ENCODE measurements at places on chromosomes 16 and 17. TPM values are rescaled to one million over a fixed set of nuclear protein-coding genes. Genes with fewer than 3 reads are reported as not detected.

GRCh38 chr16:67268136-67268579 is 11.2 kb upstream of the PLEKHG4 start:
- peaks cover 12% of the 10 kb centered on the region for H3K4me1 ChIP-seq
- no peak overlapping the region for H3K27ac ChIP-seq
- peak; percentile 97 for DNase-seq
- H3K36me3 ChIP-seq, result peaks cover 8% of the 10 kb centered on the region
- no peaks in the 10 kb centered on the region for H3K27me3 ChIP-seq

GRCh38 chr16:54049591-54050458 is 236.8 kb downstream of the IRX3 start:
- DNase-seq, result no peak
- no peaks in the 10 kb centered on the region for H3K36me3 ChIP-seq

- peak; percentile 99 for DNase-seq
- H3K4me3 ChIP-seq, result peak overlapping the region; percentile 57
- H3K27me3 ChIP-seq, result no peaks in the 10 kb centered on the region
- H3K36me3 ChIP-seq, result peaks cover 9% of the 10 kb centered on the region
Observed at GRCh38 chr17:77322514-77323412, 182.0 kb downstream of the SEC14L1 start.

- peak overlapping the region; percentile 15 for H3K4me3 ChIP-seq
- peaks cover 11% of the 10 kb centered on the region for H3K4me1 ChIP-seq
- no peaks in the 10 kb centered on the region for H3K27me3 ChIP-seq
- no peaks in the 10 kb centered on the region for H3K36me3 ChIP-seq
- peak; percentile 72 for DNase-seq
- H3K27ac ChIP-seq, result peak overlapping the region; percentile 80
Observed at GRCh38 chr17:45143767-45144198, 4.5 kb upstream of the HEXIM1 start.

GRCh38 chr17:78678222-78678557 is 101.0 kb upstream of the DNAH17 start:
- peaks cover 7% of the 10 kb centered on the region for H3K4me1 ChIP-seq
- no peak overlapping the region for H3K4me3 ChIP-seq
- no peak for DNase-seq
- no peaks in the 10 kb centered on the region for H3K27me3 ChIP-seq
- peaks cover 6% of the 10 kb centered on the region for H3K36me3 ChIP-seq
- no peak overlapping the region for H3K27ac ChIP-seq

GRCh38 chr17:44258811-44259351 is 9.1 kb downstream of the SLC4A1 start:
- DNase-seq, result no peak
- no peak overlapping the region for H3K27ac ChIP-seq
- H3K27me3 ChIP-seq, result peaks cover 4% of the 10 kb centered on the region
- H3K4me3 ChIP-seq, result no peak overlapping the region
- H3K36me3 ChIP-seq, result no peaks in the 10 kb centered on the region
- H3K4me1 ChIP-seq, result no peaks in the 10 kb centered on the region

DNA sequence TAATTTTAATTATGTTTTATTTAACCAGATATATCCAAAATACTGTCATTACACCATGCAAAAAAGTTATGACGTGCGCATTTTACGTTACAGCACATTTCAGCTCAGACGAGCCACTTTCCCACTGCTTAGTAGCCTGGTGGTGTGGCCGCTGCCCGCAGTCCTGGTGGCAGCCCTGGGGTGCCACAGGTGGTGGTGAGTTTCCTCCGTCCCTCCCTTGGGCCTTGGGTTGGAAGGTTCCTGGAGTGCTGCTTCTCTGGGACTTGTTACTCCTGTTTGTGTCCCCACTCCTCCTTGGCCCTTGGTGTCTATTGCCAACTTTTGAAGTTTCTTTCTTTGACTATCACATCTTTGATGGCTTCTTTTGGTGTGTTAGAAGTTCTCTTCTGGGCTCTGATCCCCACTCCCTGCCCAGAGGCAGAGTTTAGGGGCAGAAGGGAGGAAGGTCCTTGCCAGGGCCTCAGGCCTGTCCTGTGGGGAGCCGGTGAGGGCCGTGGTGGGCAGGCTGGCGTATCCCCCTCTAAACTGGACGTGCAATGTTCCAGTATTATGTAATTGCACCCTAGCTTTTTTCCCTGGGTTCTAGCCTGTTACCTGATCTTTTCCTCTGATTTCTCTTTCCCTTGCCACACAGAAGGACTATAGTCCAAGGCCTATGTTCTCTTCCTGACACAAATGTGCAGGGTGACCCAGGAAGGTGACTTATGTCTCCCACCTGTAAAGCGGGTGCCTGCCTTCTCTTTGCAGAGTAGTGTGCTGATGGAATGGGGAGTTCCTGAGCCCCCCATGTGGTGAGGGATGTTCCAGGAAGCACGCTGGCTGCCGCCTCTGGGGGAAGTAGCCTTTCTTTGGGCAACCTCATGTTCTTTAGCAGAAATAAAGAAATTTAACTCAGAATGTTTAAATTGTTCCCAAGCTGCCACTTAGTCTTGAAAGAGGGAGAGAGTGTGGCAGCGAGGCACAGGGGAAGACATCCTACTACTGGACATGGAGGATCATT is 8.4 kb downstream of the MPRIP start:
- H3K4me3 ChIP-seq, result no peak overlapping the region
- peaks cover 2% of the 10 kb centered on the region for H3K36me3 ChIP-seq
- H3K4me1 ChIP-seq, result peaks cover 30% of the 10 kb centered on the region
- DNase-seq, result no peak
- no peaks in the 10 kb centered on the region for H3K27me3 ChIP-seq

GRCh38 chr17:76408037-76408849 is 23.8 kb downstream of the SPHK1 start:
- H3K27ac ChIP-seq, result no peak overlapping the region
- DNase-seq, result peak; percentile 39
- no peaks in the 10 kb centered on the region for H3K27me3 ChIP-seq
- no peaks in the 10 kb centered on the region for H3K4me1 ChIP-seq
- no peak overlapping the region for H3K4me3 ChIP-seq
- peaks cover 4% of the 10 kb centered on the region for H3K36me3 ChIP-seq

GRCh38 chr17:4599505-4600281 is 15.4 kb downstream of the SMTNL2 start:
- H3K4me3 ChIP-seq, result peak overlapping the region; percentile 12
- H3K36me3 ChIP-seq, result no peaks in the 10 kb centered on the region
- H3K27me3 ChIP-seq, result peaks cover 24% of the 10 kb centered on the region
- no peaks in the 10 kb centered on the region for H3K4me1 ChIP-seq
- DNase-seq, result peak; percentile 29
- no peak overlapping the region for H3K27ac ChIP-seq

DNA sequence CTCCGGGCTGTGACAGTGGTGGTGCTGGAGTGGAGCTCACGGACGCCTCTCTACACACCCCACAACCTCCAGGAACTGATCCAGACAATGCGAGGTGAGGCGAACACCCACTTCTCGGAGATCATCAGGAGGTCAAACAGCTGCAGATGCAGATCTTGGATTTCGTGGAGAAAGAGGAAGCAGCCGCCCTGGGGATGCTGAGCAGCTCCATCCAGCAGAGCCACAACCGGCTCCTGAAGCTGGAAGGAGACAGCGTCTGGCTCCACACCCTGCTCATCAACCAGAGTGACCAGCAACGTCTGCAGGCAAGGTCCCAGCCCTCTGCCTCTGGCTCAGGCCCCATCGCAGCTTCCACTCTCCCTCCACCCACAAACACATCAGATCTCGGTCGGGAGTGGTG is 13.2 kb upstream of the SLC16A5 start:
- peaks cover 20% of the 10 kb centered on the region for H3K4me1 ChIP-seq
- no peak overlapping the region for H3K4me3 ChIP-seq
- H3K36me3 ChIP-seq, result no peaks in the 10 kb centered on the region
- no peak for DNase-seq
- no peak overlapping the region for H3K27ac ChIP-seq

DNA sequence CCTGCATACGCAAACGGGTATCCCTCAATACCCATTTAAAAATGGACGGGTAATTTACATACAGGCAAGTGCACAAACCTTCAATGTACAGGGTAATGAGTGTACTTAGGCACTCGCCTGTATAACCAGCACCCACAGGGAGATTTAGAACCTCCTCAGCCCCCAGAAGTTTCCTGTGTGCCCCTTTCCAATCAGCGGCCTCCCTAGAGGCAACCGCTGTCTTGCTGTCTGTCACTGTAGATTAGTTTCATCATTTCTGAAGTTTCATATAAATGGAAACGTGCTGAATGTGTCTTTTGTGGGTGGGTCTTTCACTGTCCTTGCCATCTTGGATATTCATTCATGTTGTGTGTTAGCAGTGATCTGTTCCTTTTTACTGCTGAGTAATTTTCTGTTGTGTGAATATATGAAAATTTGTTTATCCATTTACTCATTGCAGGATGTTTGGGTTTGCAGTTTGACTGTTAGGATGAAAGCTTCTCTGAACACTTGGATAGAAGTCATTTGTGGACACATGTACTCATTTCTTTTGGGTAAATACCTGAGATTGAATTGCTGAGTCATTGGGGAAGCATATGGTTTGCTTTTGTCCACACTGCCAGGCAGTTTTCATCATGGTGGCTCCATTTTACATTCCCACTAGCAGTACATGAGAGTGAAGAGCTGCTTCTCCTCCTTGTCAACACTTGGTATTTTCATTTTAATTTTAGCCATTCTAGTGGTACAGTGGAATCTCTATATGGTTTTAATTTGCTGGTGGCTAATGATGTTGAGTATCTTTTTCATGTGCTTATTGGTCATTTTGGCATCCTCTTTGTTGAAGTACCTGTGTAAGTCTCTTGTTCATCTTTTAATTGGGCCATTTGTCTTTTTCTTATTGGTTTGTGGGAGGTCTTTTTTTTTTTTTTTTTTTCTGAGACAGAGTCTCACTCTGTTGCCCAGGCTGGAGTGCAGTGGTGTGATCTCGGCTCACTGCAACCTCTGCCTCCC is 2.1 kb upstream of the ADCY7 start:
- peaks cover 23% of the 10 kb centered on the region for H3K4me1 ChIP-seq
- H3K27ac ChIP-seq, result no peak overlapping the region
- no peak overlapping the region for H3K4me3 ChIP-seq
- no peaks in the 10 kb centered on the region for H3K27me3 ChIP-seq

DNA sequence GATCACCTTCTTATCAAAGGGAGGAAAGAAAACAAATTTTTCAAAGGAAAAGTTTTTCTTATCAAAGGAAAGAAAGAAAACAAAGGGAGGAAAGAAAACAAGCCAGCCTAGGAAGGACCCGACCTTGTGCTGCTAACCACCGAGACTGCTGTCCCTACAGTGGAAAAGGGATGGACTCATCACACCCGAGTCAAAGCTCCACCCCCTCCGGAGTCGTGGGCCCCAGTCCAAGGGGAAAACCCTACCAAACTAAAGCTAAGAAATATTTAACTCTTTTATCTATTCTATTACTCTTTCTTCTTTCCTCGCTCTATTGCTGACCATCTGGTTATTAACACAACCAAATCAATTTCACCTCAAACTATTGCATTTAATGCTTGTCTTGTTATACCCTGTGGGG is 6.1 kb upstream of the ENDOV start:
- no peak overlapping the region for H3K4me3 ChIP-seq
- H3K27ac ChIP-seq, result no peak overlapping the region
- no peaks in the 10 kb centered on the region for H3K27me3 ChIP-seq
- no peaks in the 10 kb centered on the region for H3K36me3 ChIP-seq

- H3K4me1 ChIP-seq, result peaks cover 4% of the 10 kb centered on the region
- peak; percentile 44 for DNase-seq
- H3K27ac ChIP-seq, result no peak overlapping the region
- H3K27me3 ChIP-seq, result no peaks in the 10 kb centered on the region
Observed at GRCh38 chr17:17580662-17581470, 10.6 kb downstream of the PEMT start.

DNA sequence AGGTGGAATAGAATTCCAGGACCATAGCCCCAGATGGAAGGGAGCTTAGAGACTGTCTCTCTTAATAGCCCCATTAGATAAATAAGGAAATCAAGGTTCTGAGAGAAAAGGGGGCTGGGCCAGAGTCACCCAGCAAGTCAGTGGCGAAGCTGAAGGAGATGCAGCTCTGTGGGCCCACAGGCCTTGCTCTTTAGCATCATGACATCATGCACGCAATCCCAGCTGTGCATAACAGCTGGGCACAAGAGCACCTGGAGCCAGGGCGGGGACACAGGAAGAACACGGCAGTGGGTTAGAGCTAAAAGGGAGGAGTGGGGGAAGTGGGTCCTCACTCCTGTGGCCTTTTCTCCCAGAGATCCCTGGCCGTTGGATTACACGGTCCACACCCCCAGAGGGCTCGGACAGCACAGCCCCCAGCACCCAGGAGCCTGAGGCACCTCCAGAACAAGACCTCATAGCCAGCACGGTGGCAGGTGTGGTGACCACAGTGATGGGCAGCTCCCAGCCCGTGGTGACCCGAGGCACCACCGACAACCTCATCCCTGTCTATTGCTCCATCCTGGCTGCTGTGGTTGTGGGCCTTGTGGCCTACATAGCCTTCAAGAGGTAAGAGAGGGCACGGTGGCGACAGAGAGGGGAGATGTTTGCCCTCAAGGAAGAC is 15.1 kb downstream of the NGFR start:
- no peaks in the 10 kb centered on the region for H3K36me3 ChIP-seq
- peaks cover 27% of the 10 kb centered on the region for H3K27me3 ChIP-seq
- no peak overlapping the region for H3K27ac ChIP-seq
- no peak for DNase-seq
- peaks cover 8% of the 10 kb centered on the region for H3K4me1 ChIP-seq
- no peak overlapping the region for H3K4me3 ChIP-seq

Gene SLC16A13
- 0.26 TPM for total RNA-seq

Gene ABCA6
- 23.1 TPM for total RNA-seq

Gene TM4SF5
- total RNA-seq, result not detected

Gene WFDC1
- total RNA-seq, result 34.0 TPM

Gene TBC1D3
- total RNA-seq, result not detected

Gene PROCA1
- 2.6 TPM for total RNA-seq

Gene WIPF2
- 7.6 TPM for total RNA-seq

Gene CCL23
- total RNA-seq, result not detected

Measured in fibroblast of lung (primary cell).